ENCODE measurements at places on chromosomes 4 and X.

DNA sequence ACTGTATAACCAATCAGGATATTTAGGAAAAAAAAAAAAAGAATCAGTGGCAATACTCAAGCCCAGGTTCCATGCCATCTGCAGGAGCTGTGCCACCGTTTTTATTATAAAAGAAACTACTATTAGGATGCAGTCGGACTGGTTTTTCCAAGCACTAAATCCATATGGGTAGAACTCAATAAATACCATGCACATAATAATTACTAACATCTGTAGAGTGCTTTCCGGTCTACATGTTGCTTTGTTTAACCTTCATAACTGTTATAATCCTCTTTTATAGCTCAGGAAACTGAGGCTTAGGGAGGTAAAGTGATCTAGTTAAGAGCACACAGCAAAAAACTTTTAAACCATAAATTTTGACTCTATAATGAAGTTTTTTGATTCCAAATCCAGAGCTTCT, 24.0 kb downstream of the ARSJ start:
- no peak for DNase-seq

DNA sequence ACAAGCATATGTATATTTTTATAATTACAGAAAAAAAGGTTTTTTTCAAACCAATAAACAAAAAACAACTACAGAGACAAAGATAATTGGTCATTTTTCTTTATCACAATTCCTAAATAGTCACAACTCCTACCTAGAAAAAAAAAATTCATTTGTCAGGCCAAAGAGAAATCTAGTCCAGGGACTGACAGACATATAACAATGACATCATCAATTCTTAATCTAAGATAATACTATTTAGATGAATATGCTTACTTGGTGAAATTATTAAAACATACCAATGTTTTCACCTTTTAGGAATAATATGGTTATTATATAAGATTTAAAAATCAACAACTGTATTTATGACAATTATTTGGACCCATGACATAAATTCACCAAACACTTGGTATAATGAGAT, 48.4 kb downstream of the CHM start:
- no peak for DNase-seq

DNA sequence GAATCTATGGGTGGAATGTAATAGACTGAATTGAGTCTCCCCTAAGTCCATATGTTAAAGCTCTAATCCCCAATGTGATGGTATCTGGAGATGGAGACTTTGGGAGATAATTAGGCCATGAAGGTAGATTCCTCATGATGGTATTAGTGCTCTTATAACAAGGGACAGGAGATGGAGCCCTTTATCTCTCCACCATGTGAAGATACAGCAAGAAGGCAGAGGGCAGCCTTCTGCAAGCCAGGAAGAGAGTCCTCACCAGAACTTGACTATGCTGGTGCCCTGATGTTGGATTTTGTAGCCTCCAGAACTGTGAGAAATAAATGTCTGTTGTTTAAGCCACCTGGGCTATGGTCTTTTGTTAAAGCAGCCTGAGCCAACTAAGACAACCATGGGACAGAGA, 76.4 kb upstream of the F8A3 start:
- no peak for DNase-seq

DNA sequence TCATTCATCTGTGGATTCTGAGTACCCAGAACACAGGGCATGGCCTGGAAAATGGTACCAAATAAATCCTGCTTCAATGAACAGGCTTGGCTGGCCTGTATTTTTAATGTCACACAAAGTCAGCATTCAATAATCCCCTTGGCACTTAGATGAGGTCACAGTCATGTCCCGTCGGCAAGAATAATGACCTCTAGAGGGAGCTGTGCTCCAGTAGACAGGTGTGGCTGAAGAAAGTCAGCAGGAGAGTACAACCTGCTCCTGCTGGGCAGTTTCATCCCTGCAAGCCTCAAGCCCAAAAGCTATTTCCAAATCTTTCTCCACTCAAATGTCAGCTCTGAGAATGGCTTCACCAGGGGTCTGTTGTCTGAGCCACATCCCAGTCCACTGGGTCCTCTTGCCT, 404.0 kb upstream of the F9 start:
- no peak for DNase-seq

DNA sequence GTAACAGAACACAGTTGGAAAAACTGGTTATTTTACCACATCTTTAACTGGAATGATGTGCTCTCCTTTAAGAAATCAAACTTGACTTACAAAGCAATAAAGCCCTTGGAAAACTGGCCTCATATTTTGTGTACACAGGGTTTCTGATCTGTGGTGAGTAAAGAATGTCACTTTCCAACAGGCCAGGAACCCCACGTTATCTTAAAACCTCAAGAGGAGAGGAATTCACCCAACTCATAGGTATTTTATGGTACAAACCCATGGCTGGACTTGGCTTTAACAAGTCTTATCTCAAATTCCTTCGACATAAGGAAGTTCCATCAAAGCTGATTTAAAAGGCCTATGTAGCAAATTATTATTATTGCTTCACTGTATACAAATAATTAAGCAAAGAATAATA, 1735.1 kb downstream of the PCDH7 start:
- DNase-seq: no peak

DNA sequence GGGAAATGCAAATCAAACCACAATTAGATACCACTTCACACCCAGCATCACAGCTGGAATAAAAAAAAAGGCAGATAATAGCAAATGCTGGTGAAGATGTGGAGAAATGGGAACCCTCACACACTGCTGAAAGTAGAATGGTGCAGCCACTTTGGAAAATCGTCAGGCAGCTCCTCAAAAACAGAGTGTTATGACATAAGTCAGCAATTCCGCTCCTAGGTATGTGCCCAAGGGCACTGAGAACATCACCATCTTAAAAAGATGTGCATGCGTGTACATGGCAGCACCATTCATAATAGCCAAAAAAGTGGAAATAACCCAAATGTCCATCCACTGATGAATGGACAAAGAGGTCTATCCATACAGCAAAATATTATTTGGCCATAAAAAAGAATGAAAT, 28.0 kb downstream of the HMX1 start:
- no peak for DNase-seq

DNA sequence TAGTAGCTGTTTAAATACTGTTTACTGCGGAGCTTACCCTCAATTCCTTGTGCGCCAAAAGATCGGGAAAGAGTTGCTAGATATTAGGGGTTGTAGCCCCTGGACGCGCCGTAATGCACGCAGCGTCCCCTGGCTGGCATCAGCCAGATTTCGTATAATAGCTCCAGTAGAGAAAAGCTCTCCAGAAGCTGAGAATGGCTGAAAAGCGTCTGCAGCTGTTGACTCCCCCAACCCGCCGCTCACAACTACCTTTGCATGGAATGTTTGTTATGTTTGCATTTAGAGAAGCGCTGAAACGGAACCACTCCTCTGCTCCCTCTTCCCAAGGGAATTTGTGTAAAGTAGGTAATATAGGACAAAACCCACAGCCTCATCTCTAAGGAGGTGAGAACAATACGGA, 3.7 kb downstream of the DOCK11 start:
- DNase-seq: no peak

GRCh38 chr4:185820146-185821028, 8.4 kb upstream of the SORBS2 start:
- no peak for DNase-seq

DNA sequence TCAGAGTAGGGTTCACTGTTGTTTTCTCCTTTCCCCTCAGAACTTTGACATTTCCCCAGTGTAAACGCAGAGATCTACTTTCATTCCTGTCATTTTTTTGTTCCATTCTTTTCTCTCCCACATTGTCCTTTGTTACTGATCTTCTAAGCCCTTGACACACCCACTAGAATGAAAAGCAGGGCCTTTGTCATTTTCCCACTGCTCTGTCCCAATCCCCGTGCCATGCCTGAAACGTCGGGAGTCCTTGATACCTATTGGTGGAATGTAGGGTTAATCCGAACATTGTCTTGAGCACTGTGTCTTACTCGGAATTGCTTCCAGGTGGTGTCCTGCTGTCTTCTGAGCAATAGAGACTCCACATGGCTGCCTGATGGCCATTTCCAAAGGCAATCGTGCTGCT, 887.1 kb upstream of the FRG1 start:
- DNase-seq: no peak

DNA sequence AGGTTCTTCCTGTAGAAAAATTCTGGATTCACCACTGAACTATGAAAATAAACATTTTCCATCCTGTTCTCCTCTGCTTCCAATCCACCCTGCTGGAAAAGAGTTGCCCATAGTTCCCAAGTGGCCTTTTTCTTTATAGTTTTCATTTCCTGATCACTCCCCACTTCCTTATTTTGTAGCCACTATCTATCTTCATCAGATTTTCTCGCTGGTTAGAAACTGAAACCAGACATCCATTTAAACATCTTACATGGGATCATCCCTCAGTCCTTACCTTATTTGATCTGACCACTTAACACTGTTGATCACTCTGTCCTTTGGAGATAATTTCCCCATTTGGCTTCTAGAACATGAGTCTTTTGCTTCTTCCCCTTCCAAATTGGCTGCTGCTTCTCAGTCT, 42.2 kb upstream of the SCOC start:
- no peak for DNase-seq

GRCh38 chrX:133926099-133926498, 59.3 kb downstream of the GPC3 start:
- DNase-seq: no peak

DNA sequence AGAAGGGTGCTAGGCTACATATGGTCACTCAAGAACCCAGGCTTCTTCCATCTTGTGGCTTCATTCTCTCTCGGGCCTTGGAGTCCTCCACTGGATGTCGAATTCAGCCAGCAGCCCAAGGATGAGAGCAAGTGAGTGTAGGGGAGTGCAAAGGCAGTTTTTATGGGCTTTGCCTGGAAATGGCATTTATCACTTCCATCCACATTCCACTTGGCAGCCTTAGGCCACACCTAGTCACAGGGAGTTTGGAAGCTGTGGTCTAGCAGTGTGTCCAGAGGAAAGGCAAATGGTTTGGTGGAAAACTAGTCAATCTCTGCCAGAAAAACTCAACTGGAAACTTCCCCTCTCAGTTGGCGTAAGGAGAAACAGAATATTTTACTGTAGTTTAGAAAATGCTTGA, 59.0 kb downstream of the NHS start:
- DNase-seq: no peak

DNA sequence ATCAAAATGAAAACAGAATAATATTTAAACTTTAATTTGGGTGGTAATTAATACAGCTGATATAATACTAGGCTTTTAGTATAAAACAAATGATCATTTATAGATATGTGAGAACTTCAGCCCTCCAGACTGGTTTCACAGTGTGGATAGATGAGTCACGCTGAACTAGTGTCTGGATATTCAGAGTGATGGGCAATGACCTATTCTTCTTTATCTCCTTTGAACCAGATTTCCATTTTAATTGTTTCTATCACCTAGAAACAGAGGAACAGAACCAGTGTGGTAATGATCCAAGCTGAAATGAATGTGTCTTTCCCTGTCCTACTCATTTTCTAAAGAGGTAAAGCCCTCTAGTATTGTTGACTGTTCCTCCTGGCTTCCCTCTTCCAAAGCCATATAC, 155.2 kb upstream of the GK2 start:
- DNase-seq: no peak

- no peak for DNase-seq
These were observed 96.9 kb downstream of the CPE start for GRCh38 chr4:165475706-165476070.

- no peak for DNase-seq
These were observed 75.3 kb downstream of the RAPGEF2 start for GRCh38 chr4:159178151-159178546.

DNA sequence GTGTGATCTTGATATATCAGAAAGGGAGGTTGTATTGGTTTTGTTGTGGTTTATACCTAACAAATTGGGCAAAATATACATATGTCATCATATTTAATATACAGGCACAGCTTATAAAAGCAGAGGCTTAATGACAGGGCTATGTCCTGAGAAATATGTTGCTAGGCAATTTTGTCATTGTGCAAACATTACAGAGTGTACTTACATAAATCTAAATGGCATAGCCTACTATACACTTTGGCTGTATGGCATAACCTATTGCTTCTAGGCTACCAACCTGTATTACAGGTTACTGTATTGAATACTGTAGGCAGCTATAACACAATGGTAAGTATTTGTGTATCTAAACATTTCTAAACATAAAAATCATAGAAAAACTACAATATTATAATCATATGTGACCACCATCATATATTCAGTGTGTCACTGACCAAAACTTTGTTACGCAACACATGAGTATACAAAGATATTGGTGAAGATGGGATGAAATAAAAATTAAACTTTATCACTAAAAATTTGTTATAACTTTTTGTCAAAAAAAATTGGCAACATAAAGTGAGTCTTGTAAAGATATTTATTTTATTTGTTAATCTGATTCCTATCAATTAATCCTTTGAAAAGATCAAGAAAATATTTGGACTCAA, 414.0 kb upstream of the HS3ST1 start:
- no peak for DNase-seq

All from stimulated activated CD8-positive, alpha-beta memory T cell treated with anti-CD3 and anti-CD28 coated beads, Interleukin-2, amount 100 ng/mL, for 1 hour (primary cell).